ENCODE measurements at places on chromosomes 7 and 10.

- DNase-seq = no peak
Observed at GRCh38 chr7:86645225-86645608, 1.5 kb downstream of the GRM3 start.

- no peak for DNase-seq
Observed at GRCh38 chr7:135333200-135333599, 99.6 kb downstream of the STRA8 start.

DNA sequence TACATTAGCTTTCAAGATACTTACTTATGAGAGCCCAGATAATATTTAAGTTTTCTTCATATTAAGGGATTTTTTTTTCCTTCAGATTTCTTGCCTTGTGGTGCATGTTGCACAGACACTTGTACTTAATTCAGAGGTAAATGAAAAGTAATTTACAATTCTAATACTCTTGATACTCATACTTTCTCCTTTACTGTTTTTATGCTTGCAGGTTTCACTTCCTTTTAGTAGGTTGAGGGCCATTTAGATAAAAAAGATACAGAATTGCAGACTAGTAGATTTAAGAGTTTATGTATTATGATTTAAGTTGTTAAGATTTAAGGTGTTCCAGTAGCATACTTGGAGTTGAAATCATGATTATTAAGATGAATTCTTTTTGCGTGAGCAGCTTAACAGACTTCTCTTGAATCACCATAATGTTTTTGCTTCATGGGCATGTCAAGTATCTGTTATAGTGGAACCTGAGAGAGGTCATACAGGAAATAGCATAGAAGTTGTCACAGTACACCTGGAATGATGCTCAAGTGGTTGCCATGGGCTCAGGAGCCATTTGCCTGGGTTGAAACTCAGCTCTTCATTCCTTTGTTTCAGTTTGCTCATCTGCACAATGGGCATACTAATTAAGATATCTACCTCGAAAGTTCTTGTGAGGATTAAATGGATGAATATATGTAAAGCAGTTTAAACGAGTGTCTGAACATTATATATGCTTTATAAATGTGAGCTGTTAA, 174.8 kb upstream of the PRPS1L1 start:
- DNase-seq = no peak

DNA sequence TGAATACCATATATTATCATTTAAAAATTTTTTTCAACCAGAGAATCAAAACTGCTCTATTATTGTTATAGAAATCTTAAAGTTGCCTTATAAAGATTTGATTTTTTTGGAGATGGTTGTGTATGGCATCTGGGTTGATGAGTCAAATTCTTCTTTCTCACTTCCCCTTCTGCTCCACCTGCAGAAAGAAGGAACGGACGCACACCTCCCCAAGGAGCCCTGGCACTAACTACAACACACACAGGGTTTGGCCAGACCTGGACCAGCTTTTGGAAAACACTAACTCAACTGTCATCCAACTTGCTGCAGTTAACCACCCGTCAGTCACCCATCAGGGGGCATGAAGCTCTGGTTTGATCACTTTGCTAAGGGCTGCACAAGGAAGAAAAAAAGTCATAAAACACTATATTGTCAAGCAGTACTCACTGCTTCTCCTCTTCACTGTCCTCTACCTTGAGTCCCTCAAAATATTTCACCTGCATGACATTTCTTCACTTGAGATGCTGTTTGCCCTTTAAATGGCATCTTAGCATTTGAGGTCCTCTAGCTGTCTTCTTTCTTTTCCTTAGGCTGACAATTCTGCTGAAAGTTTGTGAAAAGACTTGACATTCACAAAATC, 266.7 kb upstream of the PHF14 start:
- DNase-seq = no peak

DNA sequence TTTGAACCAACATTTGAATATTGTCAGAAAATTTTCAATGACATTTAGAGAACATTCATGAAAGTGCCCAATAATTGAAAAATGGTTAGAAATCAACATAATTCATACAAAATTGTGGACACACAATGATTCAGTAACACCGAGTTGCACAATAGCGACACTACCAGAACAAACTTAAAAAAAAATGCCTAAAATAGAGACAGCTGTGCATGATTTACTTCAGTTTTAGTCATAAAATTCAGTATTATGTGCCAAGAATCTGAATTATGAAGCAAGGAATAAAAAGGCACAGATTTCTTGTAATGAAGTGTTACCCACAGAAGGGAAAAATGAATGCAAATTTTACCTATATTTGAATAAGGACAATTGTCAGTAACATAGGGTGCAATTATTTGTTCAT, 396.0 kb downstream of the SEMA3D start:
- DNase-seq = peak; percentile 78
